ENCODE measurements at places on chromosomes 3 and 15. TPM values are rescaled to one million over a fixed set of nuclear protein-coding genes. Genes with fewer than 3 reads are reported as not detected.

Gene ZCWPW2
- 2.7 TPM for total RNA-seq

Gene C3orf85
- not detected for total RNA-seq

- H3K27ac ChIP-seq: no peak overlapping the region
- no peaks in the 10 kb centered on the region for H3K36me3 ChIP-seq
- no peak overlapping the region for H3K4me3 ChIP-seq
- no peaks in the 10 kb centered on the region for H3K4me1 ChIP-seq
- no peaks in the 10 kb centered on the region for H3K27me3 ChIP-seq
Observed at GRCh38 chr15:66941108-66941711, 124.2 kb upstream of the SMAD3 start.

DNA sequence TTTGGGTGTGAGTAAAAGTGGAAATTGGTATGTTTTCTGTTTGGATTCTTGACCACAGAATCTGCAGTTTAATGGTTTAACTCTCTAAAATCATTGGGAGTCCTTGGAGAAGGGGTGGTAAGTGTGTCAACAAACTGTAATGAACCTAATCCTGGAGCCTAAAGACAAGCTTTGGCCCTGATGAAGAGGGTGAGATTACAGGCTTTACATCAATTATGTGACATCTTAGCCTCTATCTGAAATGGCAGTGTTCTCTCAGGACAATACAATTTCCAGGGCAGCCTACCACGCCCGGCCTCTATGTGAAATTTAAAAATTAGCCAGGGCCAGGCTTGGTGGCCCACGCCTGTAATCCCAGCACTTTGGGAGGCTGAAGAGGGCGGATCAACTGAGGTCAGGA is 4.3 kb upstream of the PKM start:
- H3K27me3 ChIP-seq: no peaks in the 10 kb centered on the region
- no peak overlapping the region for H3K27ac ChIP-seq
- peaks cover 16% of the 10 kb centered on the region for H3K4me1 ChIP-seq
- H3K4me3 ChIP-seq: no peak overlapping the region
- peaks cover under 1% of the 10 kb centered on the region for H3K36me3 ChIP-seq
- DNase-seq: no peak

- H3K36me3 ChIP-seq: no peaks in the 10 kb centered on the region
- no peak overlapping the region for H3K27ac ChIP-seq
- no peak for DNase-seq
Observed at GRCh38 chr3:149319750-149320149, 13.7 kb downstream of the TM4SF18 start.

GRCh38 chr3:8492744-8493511 is 8.7 kb upstream of the LMCD1 start:
- H3K4me1 ChIP-seq: peaks cover 15% of the 10 kb centered on the region
- no peak for DNase-seq
- no peak overlapping the region for H3K27ac ChIP-seq
- no peaks in the 10 kb centered on the region for H3K36me3 ChIP-seq
- no peak overlapping the region for H3K4me3 ChIP-seq

All from thoracic aorta (tissue), 2 donors.